ENCODE measurements at places on chromosomes 12 and 14.

- DNase-seq, result no peak
These were observed 24.2 kb upstream of the GALNT16 start for GRCh38 chr14:69235708-69236107.

- no peak for DNase-seq
These were observed 56.5 kb upstream of the PAWR start for GRCh38 chr12:79747274-79747673.

DNA sequence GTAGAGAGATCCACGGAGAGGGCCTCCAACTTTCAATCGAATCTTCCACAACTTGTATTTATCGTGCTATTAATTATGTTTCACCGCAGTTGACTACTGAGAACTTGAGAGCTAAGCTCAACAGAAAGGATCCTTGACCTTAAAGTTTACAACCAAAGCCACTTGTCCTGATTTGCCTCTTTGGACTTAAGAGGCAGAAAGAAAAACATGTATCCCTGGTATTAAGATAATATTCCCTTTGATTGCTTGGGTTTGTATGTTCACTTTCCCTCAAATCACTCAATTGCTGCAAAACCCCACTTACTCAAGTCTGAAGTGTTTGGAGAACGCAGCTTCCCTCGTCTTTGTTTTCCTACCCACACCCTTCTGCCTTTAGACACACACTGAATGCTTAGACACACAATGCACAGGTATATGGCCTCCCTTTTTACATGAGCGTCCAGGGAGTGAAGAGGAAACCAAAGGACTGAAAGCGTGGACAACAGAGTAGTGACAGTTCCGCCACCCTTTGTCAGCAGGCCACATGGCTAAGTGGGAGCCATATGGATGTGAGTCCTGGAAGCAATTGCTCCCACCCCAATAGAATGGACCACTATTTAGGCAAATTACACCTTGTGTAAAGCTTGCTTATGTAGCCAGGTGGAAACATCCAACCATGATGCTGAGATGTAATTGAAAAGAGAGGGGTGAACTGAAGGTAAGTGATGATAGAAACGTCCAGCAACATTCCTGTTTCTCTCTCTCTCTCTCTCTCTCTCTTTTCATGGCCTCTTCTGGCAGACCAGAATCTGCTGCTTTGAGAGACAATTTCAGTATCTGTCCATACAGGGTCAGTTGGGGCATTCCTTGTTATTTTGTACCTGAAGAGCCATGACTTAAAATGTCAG, 1.4 kb upstream of the PKP2 start:
- no peak for DNase-seq

- peak; percentile 19 for DNase-seq
These were observed 165.4 kb upstream of the SSTR1 start for GRCh38 chr14:38042322-38042721.

GRCh38 chr12:115897729-115898128, 379.8 kb downstream of the MED13L start:
- DNase-seq, result no peak

DNA sequence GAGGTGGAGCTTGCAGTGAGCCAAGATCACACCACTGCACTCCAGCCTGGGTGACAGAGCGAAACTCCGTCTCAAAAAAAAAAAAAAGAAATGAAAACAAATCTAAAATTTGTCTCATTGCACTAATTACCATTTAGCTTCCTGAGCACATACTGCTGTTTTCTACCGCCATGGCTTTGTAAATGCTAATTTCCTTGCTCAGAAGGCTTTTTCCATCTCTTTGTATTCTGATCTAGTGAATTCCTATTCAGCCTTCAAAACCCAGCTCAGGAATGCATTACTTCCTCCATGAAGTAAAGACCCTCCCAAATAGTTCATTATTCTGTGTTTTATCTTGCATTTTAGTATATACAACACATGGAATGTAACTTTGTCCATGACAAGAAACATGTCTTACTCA, 33.6 kb downstream of the CEP83 start:
- no peak for DNase-seq

- no peak for DNase-seq
These were observed 19.1 kb upstream of the FOS start for GRCh38 chr14:75259510-75259855.

GRCh38 chr12:54879150-54879549, 24.8 kb downstream of the MUCL1 start:
- peak; percentile 4 for DNase-seq

GRCh38 chr12:12531194-12531593, 31.5 kb downstream of the DUSP16 start:
- no peak for DNase-seq

DNA sequence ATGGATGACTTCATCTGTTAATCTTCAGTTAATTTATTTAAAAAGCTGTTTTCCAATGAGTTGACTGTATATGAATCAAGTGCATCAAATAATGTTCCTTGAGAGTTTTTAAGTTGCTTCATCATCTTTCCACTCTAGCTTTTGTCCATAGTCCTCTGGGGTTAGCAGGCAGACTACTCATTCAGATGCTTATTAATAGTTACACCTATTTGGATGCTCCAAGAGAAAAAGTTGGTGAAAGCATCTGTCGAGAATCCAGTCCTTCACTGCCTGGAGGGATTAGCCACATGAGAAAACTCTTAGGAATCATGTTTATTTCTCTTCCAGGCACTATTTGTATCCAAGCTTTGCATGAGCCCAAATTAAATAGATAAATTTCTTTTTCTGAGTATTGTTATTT, 70.2 kb downstream of the DACT1 start:
- no peak for DNase-seq

DNA sequence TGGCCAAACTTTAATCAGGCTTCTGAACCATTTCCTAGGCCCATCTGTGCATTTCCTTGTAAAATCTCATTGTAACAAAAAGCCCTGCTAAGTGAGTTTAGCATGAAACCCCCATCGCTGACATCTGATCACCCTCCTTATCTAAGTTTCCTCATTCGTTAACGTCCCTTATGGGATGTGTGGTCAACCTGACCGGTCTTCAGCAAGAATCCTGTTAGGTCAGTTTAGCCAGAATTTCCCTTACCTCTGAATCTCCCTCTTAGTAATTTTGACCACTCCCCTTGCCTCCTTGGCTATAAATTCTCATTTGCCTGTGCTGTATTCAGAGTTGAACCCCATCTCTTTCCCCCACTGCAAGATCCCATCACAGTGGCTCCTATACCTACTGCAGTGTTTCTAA, 239.3 kb downstream of the RMST start:
- no peak for DNase-seq

DNA sequence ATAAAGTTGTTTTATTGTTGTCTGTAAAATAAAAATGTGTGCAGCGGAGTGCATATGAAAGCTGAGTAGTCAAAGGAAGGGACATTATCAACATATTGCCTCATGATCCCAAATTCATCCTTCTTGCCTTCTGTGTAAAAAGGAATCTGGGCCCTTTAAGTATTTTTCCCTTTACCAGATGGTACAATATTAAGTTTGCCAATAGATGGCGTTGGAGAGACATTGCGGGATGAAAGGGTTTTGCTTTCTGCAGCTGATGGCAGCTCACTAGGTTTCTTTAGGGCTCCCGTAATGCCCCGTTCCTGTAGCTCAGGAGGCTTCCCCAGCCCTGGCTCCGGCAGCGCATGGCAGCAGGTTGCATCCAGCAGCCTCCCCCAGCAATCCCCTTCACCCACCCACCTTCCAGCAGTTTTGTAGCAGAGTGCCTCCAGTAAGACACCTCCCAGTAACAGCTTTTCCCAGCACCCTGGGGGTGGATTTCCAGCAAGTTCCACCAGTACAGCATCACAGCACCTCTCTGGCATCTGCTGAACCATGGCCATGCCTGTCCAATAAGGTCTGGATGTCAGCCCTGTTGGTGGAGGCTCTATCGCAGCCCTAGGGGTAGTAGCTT, 354.4 kb downstream of the MED13L start:
- DNase-seq, result no peak

- no peak for DNase-seq
These were observed 142.5 kb upstream of the SSTR1 start for GRCh38 chr14:38065106-38065762.

GRCh38 chr12:2234646-2235350, 182.0 kb downstream of the CACNA1C start:
- DNase-seq, result no peak

DNA sequence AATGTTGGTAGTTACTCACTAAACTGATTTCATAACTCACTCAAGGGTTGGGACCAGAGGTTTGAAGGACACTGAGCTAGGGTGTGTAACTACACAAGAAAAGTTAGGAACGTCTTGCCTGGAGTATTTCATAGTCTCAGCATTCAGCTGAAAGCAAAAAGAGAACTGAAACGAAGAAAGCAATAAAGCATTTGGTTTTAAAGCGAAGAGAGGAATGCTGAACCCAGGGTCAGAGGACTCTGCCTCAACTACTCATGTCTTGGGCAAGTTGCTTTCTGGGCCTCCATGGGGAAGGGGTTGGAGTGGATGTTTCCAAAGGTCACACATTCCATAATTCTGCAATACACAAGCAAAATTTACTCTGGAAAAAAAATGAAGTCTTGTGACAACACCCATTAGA, 1.4 kb downstream of the GNS start:
- DNase-seq, result no peak

DNA sequence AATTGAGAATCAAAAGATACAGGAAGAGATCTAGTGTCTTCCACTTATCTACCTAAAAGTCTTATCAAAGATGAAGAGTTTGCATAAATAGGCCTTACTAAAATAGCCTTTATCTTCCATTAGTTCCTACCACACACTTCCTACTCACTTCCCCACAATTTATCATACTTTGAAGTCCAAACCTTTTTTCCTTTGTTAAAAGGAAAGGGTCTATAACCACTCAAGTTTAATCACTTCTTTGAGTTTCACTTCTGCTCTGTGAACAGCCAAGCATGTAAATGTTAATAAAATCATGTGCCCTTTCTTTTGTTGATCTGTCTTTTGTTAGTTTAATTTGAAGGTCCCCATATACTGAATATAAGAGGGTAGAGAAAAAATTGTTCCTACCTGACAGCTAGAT, 114.5 kb downstream of the PHLDA1 start:
- DNase-seq, result no peak

- DNase-seq, result no peak
These were observed 21.4 kb downstream of the ACVR1B start for GRCh38 chr12:51972849-51973273.

- DNase-seq, result no peak
These were observed 664.7 kb downstream of the NRXN3 start for GRCh38 chr14:78834766-78835451.

DNA sequence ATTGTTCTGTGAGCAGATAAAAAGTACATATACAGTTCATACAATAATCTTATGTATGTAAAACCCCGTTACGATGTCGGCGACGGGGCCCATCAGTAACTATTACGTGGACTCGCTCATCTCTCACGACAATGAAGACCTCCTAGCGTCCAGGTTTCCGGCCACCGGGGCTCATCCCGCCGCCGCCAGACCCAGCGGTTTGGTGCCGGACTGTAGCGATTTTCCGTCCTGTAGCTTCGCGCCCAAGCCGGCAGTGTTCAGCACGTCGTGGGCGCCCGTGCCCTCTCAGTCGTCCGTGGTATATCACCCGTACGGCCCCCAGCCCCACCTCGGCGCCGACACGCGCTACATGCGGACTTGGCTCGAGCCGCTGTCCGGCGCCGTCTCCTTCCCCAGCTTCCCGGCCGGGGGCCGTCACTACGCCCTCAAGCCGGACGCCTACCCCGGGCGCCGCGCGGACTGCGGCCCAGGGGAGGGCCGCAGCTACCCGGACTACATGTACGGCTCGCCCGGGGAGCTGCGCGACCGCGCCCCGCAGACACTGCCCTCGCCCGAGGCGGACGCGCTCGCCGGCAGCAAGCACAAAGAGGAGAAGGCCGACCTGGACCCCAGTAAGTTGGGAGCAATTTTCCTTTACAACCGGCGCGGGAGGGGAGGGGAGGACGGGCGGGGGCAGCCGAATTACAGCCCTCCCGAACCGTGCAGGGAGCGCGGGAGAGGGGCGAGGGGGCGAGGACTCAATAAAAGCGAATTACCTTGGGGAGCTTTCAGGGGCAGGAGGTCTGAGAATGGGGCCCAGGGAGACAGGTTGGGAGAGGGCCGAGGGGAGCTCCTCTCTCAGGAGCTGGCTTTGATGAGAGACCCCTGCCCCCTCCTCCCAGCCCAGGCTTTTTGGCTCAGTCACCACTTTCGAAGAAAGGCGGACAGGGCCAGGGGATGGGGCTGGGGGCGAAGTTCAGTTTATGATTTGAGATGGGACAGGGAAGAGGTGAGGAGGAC, at the start of gene HOXC9:
TSS of gene HOXC9 (plus strand) at position 46 of the 999 bp plus-strand sequence. CDS start at position 74, 28 bp downstream.
- no peak for DNase-seq

DNA sequence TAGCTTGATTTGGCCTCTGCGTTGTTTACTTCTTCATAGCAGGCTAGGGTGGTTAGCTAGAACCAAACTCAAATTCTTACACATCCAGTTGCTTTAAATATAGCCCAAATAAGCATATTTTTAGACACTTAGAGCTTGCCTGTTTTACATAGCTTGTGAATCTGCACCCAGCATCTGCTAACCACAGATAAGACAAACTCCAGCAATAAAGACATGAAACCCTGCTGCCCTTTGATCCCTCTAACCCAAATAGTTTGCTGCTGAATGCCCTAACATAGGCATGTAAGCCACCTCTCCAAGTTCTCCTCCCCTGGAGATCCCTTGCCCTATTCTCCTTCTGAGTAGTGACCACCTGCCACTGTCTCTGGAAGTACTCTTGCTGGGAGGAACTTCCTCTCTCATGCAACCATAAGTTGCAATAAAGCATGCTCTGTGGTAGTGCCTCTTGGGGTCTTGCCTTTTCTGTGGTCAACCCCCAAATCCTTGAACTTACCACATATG, 185.6 kb downstream of the TMEM117 start:
- no peak for DNase-seq

DNA sequence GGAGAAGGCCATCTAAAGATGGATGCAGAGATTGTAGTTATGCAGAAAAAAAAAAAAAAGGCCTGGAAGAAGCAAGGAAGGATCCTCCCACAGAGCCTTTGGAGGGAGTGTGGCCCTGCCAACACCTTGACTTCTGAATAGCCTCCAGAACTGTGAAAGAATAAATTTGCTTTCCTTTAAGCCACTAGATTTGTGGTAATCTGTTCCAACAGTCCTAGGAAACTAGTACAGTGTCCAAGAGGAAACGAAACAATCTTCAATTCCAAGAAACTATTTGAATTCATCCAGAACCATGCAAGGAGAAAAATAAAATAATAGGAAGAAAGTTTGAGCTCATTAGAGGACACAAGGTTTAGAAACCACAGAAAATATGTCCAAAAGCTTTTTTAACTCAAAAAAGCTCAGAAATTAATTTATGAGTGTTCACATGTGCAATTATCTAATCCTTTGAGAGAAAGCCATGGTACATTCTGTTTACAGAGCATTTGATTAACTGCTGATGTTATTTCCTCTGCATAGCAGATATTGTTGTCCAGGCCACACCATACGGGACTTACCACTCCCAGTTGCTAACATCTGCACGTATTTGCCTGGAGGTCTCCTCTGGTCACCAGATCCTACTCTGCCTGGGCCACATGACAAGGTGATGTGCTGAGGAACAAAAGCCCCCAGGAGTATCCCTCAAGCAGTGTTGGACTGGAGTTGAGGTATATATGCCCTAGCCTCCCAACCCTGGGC, 30.0 kb upstream of the STAB2 start:
- DNase-seq, result no peak

- peak; percentile 39 for DNase-seq
These were observed 168.1 kb downstream of the BCAT1 start for GRCh38 chr12:24780697-24781368.

GRCh38 chr12:107515446-107515958, 170.1 kb upstream of the PWP1 start:
- peak; percentile 71 for DNase-seq

GRCh38 chr12:75194250-75194649, 15.4 kb downstream of the KCNC2 start:
- no peak for DNase-seq
